Tibial nerve (tissue), 4 donors: ENCODE measurements at places on chromosomes 11 and 22.

DNA sequence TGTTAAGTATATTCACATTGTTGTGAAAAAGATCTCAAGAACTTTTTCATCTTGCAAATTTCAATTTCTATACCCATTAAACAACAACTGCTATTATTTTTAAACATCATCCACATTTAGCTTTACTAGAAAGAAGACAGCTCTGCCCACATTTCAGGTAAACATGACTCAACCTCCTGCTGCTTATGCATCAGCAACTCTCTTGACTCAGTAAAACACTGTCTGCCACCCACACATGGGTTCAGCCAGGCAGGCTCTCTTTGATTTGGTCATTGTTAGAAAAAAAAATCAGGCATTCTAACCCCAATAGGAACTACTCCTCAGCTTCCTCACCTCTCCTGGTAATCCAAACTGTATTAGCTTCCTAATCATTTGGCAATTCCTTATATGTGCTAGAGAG is 5.1 kb upstream of the ENDOD1 start:
- H3K27ac ChIP-seq = no peak overlapping the region
- H3K27me3 ChIP-seq = no peaks in the 10 kb centered on the region
- H3K4me3 ChIP-seq = no peak overlapping the region
- DNase-seq = no peak
- peaks cover 30% of the 10 kb centered on the region for H3K4me1 ChIP-seq
- no peaks in the 10 kb centered on the region for H3K36me3 ChIP-seq

DNA sequence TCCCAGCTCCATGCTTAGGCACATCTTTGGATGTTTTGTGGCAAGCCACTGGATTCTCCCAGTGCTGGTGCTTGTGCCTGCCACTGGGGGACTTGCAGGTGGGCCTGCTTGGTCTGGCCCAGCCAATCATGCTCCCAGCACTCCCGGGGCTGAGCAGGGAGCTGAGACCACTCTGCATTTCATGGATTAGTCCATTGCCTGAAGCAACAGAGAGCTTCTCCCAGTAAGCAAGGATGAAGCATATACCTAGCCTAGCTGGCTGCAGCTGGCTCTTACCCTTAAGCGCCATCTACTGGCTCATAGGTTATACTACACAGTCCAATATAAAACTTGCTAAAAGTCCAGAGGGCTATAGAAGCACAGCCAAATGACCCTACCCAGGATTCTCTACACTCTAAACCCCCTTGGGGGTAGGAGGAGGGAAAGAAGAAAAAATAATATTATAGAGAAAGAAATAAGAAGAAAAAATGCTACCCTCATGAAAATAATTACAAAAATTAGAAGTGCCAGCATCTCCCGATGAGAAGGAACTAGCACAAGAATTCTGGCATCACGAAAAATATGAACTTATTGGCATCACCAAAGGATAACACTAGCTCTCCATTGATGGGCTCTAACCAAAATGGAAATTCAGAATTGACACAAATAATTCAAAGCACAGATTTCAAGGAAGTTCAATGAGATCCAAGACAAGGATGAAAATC is 275.3 kb downstream of the C11orf87 start:
- no peak overlapping the region for H3K4me3 ChIP-seq
- H3K27me3 ChIP-seq = no peaks in the 10 kb centered on the region
- no peaks in the 10 kb centered on the region for H3K36me3 ChIP-seq
- no peaks in the 10 kb centered on the region for H3K4me1 ChIP-seq
- no peak overlapping the region for H3K27ac ChIP-seq

DNA sequence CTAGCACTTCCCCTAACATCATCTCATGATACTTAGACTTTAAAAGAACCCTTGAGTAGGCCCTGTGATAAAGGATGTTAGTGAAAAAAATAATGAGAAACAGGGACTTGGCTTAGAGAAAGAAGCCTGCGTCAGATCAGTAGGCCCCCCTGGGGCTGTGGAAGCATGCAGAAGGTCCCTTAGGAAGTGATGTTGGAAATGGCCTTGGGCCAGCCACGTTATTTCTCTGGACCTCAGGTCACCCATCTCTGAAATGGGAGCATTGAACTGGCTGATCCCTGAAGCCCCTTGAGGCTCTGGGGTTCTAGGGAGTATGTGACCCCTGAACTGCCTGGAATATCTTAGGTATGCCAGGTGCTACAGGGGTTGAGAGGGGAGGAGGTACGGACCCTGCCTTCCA is 40.2 kb downstream of the MCM5 start:
- H3K4me1 ChIP-seq = no peaks in the 10 kb centered on the region
- peaks cover 10% of the 10 kb centered on the region for H3K36me3 ChIP-seq
- H3K4me3 ChIP-seq = no peak overlapping the region
- no peak overlapping the region for H3K27ac ChIP-seq

DNA sequence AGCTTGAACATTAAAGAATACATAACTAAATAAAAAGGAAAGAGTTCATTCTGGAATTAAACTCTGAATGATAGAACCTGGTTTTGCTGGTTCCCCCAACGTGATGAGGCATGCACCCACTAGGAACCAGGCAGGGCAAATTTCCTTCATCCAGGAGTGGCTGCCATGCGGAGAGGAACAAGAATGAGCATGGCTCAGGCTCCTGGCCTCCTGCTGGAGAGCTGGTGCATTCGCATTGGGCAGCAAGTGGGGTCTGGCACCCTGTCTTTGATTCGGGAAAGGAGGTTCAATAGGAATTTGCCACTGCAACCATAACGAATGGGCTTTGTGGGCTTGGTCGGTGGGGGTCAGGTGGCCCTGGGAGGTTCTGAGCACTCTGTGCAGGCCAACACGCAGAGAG is 169.8 kb upstream of the TENM4 start:
- no peak for DNase-seq
- no peaks in the 10 kb centered on the region for H3K36me3 ChIP-seq
- no peaks in the 10 kb centered on the region for H3K4me1 ChIP-seq
- H3K27me3 ChIP-seq = no peaks in the 10 kb centered on the region
- H3K4me3 ChIP-seq = no peak overlapping the region

- no peaks in the 10 kb centered on the region for H3K27me3 ChIP-seq
- no peak for DNase-seq
- no peak overlapping the region for H3K4me3 ChIP-seq
- no peaks in the 10 kb centered on the region for H3K4me1 ChIP-seq
- no peaks in the 10 kb centered on the region for H3K36me3 ChIP-seq
Observed at GRCh38 chr22:38959590-38959989, 2.2 kb downstream of the APOBEC3A start.

GRCh38 chr11:15229069-15229468 is 114.3 kb downstream of the INSC start:
- no peak overlapping the region for H3K27ac ChIP-seq
- no peak overlapping the region for H3K4me3 ChIP-seq
- no peaks in the 10 kb centered on the region for H3K4me1 ChIP-seq
- H3K27me3 ChIP-seq = no peaks in the 10 kb centered on the region
